ENCODE measurements at places on chromosomes 4 and X.

GRCh38 chrX:129793604-129794191 is 13.9 kb downstream of the SASH3 start:
- no peak for DNase-seq

DNA sequence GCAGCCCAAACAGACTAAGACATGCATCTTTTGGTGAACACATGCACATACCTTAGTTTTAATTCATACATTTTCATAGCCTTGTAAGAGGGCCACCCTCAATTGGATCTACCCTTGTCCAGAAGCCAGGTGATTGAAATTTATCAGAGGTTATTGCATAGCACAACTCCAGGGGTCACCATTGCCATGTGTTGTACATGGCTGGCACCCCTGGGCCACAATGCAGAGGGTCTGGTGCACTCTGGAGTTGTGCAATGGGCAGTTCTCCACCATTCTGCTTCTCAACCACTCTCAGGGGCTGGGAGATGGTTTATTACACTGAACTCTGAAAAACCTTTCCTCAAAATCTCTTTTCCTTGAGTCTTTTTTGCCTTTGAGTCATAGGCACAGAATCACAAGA is 184.4 kb upstream of the CXorf66 start:
- DNase-seq: no peak

DNA sequence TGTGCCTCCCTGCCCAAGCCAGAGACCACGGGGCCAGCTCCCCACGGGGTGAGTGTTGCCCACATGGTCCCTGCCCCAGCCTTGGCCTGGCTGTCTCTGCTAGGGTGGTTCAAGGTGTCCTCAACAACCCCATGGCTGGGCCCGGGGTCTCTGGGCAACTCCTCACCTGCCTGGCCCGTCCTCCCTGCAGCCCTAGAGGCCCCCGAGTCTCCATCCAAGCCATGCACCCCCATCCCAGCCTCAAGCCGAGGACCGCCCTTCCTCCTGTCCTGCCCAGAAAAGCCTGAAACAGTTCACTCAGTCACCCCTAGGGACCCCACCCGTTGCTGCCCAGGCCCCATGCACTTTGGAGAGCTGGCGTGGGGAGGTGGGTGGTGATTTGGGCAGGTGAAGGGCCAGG is 120.9 kb downstream of the FAM53A start:
- DNase-seq: no peak

DNA sequence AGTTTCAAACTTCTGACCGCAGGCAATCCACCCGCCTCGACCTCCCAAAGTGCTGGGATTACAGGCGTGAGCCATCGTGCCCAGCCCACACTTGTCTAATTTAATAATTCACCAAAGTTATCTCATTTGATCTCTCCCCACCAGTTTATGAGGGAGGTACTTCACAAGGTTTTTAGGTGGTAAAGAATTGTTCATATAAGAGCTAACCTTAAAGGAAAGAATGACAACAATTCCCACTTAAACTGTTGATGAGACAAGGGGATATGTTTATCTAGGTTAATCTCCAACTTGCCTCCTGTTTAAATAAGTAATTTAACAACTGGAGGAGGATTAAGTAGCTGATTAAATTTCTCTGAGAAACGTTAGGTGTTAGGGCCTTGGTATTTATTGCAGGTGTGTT is 117.6 kb upstream of the CBLL2 start:
- no peak for DNase-seq

- DNase-seq: no peak
These were observed 71.9 kb downstream of the PDLIM5 start for GRCh38 chr4:94523617-94524016.

- no peak for DNase-seq
These were observed 634 bp upstream of the PLXNB3 start for GRCh38 chrX:153763298-153763932.

DNA sequence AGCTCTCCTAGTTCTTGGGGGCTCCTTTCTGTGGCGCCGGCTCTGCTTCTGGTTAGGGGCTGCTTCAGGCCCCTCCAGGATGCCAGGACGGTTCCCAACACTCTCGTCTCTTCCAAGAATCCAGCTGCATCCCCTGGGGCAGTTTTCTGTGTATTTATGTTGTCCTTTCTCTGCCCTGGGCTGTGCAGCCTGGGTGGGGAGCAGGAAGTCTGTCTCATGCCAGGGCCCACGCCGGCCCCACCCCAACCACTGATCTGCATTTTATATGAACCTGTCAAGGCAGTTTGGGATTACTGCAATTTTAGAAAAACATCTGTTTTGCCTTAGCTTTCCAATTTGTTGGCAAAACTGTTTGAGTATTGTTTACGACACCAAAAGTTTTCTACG is 14.6 kb downstream of the CTBP1 start:
- DNase-seq: no peak

- DNase-seq: no peak
These were observed 2.8 kb downstream of the PJA1 start for GRCh38 chrX:69162361-69162865.

DNA sequence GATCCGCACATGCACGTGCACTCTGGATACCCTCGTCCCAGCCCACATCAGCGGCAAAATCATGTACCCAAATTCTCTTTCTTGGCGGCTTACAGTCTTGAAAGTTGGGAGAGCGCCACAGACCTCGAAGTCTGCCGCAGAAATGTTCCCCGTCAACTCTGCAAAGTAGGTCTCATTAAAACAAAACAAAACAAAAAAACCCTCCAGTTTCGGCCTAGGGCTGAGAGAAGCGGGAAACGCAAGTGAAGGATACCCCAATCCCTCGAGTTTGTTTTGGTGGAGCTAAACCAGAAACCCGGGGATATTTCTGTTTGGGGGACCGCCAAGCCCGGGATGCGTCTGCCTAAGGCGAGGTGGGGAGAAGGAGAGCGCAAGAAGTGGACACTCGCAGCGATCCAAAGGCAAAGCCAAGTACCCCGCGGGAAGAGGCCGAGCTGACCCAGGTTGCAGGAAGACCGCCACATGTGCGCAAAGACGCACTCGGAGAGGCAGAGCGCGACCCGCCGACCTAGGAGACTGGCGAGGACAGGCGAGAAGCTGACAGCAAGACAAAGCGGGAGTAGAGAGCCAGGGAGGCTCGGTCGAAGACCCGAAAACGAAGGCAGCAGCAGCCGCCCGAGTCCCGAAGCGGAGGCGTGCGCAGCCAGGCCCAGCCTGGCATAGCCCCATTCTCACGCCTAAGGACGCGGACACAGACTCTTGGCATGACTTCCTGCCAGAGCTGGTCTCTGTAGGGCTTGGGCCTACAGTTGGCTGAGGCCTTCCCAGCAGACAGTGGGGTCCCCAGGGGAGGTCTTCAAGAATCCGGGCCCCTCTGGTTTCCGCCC is 49.6 kb upstream of the BCOR start:
- no peak for DNase-seq

All from ascending aorta (tissue), 2 donors.